ENCODE measurements at places on chromosomes 7 and 10.

- peak; percentile 47 for DNase-seq
These were observed 52.4 kb upstream of the PRKAR1B start for GRCh38 chr7:779480-779879.

DNA sequence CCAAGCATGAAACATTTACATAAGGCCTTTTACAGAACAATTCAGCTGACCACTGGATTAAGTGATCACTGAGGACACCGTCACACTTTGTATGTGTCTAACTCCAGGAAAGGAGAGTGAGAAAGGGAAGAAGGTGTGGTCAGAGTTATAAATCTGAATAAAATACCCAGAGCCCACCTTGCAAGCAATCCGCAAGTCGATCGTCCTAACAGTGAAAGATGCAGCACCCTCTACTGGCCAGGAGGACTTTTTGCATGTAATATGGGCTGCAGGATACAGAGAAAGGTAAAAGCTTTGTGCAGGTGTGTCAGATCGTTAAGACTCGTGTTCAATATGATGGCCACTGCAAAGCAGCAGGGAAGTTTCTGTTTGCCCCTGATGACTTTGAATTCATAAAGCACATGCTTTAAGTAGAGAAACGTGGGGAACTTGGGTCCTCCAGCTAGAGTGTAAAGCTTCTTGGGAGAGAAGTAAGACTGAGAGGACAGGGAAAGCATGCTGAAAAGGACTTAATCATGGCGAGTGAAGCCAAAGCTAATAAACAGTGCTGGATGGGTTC is 68.5 kb upstream of the BMPER start:
- peak; percentile 38 for DNase-seq

- DNase-seq = no peak
These were observed 22.9 kb downstream of the NEBL start for GRCh38 chr10:20874261-20874660.

DNA sequence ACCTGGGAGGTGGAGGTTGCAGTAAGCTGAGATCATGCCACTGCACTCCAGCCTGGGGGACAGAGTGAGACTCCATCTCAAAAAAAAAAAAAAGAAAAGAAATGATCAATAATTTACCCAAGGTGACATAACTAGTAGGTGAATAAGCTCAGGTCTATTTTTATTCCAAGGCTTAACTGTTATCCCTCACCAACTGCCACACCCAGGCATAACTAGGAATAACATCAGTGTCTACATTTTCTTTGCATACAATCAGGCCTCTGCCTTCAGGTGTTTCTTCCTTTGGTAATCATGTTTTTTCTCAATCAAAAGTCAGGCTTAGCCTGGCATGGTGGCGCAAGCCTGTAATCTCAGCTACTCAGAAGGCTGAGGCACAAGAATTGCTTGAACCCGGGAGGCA is 26.6 kb downstream of the CPEB3 start:
- DNase-seq = no peak

DNA sequence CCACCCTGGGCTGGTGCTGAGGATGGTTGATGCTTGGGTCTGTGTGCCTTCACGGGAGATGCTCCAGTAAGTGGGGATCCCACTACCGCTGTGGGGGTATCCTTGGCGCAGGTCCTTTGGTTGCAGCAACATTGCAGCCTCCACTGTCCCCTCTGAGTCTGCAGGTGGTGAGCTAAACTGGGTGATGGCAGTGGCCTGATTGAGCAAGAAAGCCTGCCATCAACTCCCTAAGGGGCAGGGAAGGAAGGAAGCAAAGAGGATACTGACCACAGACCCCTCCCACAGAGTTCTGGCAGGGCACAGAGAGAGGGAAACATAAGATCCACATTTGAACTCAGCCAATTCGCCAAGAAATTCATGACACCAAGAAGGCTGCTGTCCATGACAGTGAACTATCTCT is 43.2 kb downstream of the MYO1G start:
- no peak for DNase-seq

GRCh38 chr7:121449329-121449728 is 53.2 kb upstream of the FAM3C start:
- no peak for DNase-seq

- peak; percentile 28 for DNase-seq
These were observed 17.3 kb upstream of the FOXL3 start for GRCh38 chr7:272631-273030.

- DNase-seq = no peak
These were observed 502.3 kb upstream of the ZMIZ1 start for GRCh38 chr10:78566284-78567111.

GRCh38 chr7:27709137-27710075 is 30.6 kb upstream of the TAX1BP1 start:
- DNase-seq = no peak

DNA sequence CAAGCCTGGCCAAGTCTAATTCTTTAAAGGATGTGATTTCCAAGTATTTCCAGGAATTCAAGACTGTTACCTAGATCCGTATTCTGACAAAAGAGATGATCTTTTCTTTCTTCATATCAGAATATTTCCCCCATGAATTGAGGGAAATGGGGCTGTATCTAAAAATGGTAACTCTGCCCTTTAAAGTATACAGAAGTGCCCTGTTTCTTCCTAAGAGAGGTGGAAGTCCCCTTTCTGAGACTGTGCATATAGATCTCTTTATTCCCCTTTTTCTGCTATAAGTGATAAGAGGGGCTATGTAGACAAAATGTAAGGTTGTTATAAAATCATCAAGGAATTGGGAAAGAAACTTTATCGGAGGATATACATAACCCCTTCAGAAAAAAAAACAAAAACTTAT is 287.1 kb upstream of the KAT6B start:
- DNase-seq = no peak

DNA sequence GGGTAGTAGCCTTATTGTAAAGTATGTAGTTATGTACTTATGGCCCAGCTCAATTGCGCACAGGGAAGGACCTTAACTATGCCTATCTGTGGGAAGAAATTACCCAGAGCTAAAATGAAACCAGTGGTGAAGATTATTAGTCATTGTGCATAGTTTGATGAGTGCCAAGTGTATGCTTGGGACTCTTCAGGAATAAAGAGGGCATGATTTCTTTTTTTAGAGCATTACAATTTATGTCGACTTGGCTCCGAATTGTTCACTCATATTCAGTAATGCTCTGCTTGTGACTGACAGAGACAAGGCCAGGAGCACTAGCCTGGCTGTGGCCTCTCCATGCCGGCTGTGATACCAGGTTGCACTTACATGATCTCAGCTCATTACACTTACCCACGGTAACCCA is 269.5 kb downstream of the TRIL start:
- DNase-seq = no peak

DNA sequence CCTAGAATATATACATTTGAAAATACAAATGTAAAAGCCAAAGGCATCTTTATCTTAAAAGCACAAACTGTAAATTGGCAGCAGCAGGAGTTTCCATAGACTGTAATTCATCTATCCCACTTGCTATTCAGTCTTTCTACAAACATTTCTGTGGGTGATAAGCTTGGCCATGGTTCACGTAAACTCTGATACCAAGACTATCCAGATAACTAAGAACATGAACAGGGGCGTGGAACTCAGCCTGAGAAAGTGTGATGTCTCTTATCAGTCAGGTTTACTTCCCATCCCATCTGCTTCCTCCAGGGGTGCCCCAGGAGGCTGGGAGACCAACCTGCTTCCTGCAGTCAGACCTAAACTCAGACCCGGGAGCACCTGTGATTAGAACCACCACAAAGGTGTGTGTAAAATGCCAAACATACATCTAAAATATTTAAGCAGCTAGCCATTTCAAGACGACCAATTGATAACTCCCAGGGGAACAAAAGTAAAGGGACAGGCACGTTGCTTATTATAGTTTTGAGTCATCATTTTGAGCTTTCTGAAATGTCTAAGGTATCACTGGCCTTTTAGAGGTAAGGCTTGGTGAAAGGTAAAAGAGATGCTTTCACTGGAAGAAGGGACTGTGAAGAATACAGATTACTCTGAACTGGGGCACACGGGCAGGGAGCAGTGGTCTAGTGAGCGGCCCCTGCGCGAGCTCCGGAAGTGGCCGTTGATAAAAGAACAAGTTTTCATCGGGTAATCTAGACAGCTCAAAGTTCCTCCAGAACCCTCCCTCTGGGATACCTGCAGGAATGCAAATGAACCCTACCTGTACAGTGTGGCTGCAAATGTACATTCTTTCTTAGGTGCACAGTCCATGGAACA is 51.5 kb downstream of the RSU1 start:
- no peak for DNase-seq

GRCh38 chr7:2661602-2662272 is 26.3 kb upstream of the AMZ1 start:
- DNase-seq = no peak

- no peak for DNase-seq
These were observed 727 bp upstream of the PDSS1 start for GRCh38 chr10:26696786-26697162.

DNA sequence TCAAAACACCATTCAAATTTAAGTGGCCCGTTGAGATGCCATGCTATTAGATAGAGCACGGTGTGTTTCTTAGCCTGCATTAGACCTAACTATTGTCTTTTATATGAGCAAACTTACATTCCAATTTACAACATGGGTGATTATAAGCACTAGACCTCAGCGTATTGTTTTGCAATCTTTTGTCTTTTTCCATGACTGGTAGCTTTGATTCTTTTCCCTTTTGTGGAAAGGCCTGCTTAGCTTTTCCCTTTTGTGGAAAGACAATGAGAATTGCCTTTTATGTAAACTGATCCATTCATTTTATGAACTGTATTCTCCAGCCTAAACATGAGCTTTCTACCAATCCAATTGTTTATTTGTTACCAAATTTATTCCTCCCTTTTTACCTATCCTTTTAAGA is 823.1 kb downstream of the CCSER2 start:
- DNase-seq = no peak

DNA sequence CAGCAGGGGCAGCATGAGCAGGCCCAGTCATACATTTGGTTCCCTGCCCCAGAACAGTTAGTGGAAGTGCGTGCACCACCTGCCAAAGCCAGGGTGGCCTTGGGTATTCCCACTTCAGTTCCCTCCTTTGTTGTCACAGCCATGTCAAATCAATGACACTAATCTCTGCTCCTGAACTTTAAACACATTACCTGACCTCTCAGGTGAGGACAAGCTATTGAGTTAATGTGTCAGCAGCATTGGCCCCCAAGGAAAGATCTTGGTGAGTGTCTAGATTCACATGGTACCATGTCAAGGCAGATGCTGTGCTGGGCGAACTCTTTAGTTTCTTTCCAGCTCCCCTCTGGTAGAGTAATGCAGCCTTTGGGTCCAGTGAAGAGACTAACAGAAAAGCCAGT is 2.1 kb downstream of the CYP3A5 start:
- DNase-seq = no peak

GRCh38 chr7:124857672-124858235 is 71.9 kb downstream of the POT1 start:
- no peak for DNase-seq

- DNase-seq = peak; percentile 15
These were observed 43.0 kb downstream of the OAT start for GRCh38 chr10:124375691-124376090.

DNA sequence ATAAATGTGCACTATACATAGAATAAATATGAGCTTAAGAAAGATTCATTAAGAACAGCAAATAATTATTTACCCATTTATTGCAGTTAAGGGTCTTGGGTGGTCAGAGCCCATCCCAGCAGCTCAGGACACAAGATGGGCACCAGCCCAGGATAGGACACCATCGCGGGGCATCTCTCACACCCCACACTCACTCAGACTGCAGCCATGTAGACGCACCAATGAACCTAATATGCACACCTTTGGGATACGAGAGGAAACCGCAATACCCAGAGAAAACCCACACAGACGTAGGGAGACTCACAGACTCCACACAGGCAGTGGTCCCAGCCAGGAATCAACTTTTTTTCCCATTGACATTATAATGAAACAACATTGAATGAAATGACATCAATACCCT is 36.0 kb downstream of the CARD11 start:
- no peak for DNase-seq

DNA sequence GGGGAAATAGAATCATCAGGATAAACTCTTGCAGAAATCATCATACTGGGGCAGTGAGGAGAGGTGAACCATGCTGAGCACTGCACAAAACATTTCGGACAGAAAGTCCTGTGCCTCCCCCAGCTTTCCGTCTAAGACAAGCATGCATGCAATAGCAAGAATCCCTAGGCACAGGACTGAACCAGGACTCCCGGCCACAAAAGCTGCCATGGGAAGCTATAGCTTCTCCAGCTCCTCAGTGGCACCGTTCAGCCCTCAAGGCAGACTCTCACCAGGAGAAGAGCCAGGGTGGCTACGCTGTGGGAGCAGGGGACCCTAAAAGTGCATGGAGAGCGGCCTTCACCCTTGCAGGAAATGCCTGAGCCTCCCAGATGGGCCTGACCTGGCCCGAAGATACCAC is 70.8 kb downstream of the ASB13 start:
- no peak for DNase-seq

GRCh38 chr7:65338346-65338745 is 35.3 kb upstream of the ZNF92 start:
- no peak for DNase-seq

DNA sequence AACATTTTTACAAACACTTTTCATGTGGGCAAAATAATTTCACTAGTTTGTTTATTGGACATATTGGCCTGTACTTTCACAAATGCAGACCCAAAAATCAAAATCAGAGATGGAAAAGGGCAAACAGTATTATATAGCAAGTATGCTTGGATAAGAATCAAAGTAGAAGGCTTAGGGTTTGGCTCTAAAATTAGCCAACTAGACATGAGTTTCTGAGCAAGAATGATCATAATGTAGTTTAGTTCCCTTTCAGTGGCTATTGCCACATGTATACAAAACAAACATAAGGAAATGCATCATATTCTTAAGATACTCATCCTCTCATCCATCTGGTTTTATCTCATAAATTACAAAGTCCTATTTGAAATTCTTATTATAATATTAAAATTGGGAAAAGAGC is 132.5 kb downstream of the IMMP2L start:
- no peak for DNase-seq

GRCh38 chr7:20835111-20835750 is 48.5 kb upstream of the SP8 start:
- DNase-seq = peak; percentile 55

GRCh38 chr7:40644454-40645188 is 509.8 kb downstream of the SUGCT start:
- no peak for DNase-seq

DNA sequence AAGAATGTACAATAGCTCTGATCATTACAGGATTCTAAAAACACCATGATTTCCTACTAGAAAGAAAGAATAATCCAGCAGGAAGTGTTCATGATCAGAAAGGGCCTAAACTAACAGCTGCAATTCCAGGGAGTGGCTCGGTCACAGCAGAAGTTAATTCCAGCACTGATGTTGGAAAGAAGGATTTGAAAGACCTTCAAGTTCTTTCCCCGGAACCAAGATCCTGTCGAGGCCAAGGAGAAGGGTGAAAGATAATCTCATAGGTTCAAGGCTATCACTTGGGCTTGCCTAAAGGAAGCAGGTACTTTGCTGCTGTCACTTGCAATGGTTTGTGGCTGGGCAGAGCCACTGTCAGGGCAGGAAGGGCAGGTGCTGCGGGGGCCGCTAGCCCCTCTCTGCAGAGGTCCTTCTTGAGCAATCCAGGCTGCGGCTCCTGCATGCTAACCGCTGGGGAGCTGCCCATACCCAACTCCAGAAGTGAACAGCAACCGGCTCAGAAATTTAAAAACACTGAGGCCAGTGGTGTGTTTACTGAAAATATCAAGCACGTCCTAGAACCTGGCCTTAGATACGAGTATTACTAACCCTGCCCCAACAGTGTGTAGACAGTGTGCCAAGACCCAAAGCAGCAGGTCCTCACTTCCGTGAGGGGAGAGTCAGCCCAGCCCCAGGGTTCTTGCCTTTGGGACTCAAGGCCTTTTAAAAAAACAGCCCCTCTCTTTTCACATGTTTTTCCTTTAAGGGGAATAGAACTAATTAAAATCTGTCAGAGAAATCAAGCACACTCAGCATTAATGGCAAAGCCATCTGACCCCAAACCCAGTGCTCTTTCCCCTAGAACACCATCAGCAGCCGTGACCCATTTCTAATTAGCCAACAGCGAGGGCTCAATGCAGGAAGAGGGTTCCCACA is 76.8 kb downstream of the VIPR2 start:
- DNase-seq = peak; percentile 36
